ENCODE measurements at places on chromosomes 3 and 15.

DNA sequence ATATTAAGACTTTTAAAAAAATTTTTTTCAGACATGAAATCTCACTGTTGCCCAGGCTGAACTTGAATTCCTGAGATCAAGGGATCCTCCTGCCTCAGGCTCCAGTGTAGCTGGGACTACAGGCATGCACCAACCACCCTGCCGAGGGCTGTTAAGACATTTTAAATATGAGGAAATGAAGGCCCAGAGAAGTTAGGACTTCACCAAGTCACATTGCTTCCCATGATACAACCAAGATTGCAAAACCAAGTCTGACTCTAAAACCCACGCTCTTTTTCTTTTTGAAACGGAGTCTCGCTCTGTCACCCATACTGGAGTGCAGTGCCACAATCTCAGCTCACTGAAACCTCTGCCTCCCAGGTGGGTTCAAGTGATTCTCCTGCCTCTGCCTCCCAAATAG lies 28.0 kb downstream of the PTPN9 start:
- no peak for DNase-seq

DNA sequence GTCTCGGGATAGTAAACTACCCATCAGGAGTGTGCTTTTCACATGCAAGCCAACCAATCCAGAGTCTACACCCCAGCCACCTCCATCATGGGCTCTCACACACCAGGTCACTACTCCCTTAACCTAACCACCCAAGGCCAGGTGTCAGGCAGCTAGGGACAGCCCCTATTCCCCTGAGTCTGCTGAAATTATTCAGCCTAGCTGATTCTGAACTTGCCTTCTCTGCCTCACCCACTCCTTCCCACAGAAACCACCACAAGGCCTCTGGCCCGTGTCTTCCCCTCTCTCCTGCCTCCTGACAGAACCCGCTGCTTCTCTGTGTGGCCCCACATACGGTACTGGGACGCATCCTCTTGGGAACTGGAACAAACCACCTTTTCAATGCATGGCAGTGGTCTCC lies 82.1 kb downstream of the PCSK6 start:
- no peak for DNase-seq

- DNase-seq, result no peak
Measured at GRCh38 chr3:62184559-62184958, 188.8 kb downstream of the FEZF2 start.

GRCh38 chr3:115688418-115688817 lies 65.1 kb downstream of the GAP43 start:
- no peak for DNase-seq

DNA sequence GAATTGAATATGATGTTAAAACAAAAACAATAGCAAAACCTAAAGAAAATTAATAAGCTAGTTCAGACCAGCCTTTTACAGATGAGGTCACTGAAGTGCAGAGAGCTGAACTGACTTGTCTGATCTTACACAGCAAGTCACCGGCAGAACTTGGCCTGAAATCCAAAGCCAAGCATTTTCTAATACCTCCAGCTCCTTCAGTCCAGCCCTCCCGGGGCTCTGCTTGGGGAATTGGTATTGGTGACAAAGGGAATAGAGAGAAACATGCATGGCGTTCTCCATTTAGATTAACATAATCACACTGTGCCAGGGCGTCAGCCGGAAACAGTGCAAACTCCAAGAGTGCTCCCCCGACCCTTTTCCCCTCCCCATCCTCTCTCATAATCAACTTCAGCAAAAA lies 14.1 kb upstream of the ZSCAN2 start:
- DNase-seq, result no peak

GRCh38 chr15:74289671-74290070 lies 53.5 kb downstream of the CCDC33 start:
- no peak for DNase-seq

GRCh38 chr3:103055021-103055520 lies 620.3 kb downstream of the ZPLD1 start:
- no peak for DNase-seq

DNA sequence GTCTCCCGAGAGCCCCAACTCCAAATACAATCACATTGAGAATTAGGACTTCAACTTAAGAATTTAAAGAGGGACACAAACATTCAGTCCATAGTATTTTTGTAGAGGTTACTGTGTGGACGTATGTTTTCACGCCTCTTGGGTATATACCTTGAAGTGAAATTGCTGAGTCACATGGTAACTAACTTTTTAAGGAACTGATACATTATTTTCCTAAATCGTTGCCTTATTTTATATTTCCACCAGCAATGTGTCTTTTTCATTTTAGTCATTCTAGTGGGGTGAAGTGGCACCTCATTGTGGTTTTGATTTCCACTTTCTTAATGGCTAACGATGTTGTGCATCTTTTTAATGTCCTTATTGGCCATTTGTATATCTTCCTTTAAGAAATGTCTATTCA lies 11.8 kb downstream of the PARP15 start:
- DNase-seq, result no peak

Data from foreskin fibroblast (primary cell).